ENCODE measurements at places on chromosomes 2 and 18.

- no peak for DNase-seq
These were observed 5.8 kb downstream of the ITGA6 start for GRCh38 chr2:172433144-172433543.

GRCh38 chr2:136246086-136246669, 128.2 kb upstream of the CXCR4 start:
- peak; percentile 82 for DNase-seq

DNA sequence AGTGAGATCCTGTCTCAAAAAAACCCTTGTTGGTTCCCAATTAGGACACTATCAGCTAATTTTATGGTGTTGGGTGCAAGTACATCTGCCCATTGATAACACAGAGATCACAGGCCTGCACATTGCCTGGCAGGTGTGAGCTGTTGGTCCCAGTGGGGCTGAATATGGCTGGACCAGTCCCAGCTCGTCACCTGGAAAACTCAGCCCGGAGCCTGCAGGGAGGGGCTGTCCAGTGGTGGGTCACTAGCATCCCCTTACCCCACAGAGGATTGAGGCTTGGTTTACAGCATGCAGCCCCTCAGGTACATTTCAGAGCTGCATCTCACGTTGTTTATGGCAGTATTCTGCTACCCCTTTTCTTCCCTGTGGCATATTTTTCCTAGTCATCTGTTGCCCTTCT, 40.8 kb upstream of the CHMP1B start:
- no peak for DNase-seq

DNA sequence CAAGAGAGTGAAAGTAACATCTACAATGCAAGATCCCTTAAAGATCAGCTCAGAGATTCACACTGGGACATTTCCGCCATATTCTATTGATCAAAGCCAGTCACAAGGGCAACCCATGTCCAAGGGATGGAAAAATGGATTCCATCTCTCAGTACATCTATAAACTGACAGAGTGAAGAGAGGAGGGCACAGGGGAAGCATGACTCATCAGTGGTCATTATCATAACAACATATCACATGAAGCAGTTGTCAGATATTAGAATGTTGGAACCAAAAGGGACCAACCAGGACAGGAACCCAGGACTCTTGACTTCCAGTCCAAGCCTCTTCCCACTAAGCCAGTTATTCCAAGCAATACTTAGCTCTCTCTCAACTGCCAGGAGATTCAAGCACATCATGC, 54.9 kb upstream of the IGFBP2 start:
- no peak for DNase-seq

DNA sequence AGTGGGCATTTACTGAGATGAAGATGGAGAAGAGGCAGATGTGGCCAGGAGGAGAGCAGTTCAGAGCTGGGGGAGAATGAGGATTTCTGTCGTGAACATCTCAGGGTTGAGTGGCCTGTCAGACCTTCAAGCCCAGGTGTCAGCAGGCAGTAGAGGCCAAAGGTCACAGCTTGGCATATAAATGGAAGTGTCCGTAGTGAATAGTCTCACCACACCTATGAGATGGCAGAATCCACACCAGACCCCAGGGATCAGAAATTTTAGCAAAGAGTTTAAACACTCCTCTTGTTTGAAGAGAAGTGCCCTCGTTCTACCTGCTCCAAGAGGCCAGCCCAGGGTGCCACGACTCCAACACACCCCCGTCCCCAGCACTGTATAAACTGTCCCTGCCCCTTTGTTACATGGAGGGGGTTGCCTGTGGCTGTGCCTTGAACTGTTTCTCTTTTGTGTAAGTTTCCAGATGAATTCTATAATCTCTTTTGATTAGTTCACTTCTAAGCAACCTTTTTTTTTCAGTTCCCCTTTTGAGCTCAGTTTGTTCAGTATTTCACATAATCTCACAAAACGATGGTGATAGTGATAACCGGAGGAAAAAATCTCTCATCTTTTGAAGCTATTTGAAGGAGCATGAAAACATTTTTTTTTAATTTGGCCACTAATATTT, 69.0 kb upstream of the TTC39C start:
- DNase-seq: no peak

GRCh38 chr2:43084699-43085091, 141.7 kb downstream of the ZFP36L2 start:
- no peak for DNase-seq

- DNase-seq: no peak
These were observed 296.8 kb upstream of the SPRED2 start for GRCh38 chr2:65729246-65729645.

DNA sequence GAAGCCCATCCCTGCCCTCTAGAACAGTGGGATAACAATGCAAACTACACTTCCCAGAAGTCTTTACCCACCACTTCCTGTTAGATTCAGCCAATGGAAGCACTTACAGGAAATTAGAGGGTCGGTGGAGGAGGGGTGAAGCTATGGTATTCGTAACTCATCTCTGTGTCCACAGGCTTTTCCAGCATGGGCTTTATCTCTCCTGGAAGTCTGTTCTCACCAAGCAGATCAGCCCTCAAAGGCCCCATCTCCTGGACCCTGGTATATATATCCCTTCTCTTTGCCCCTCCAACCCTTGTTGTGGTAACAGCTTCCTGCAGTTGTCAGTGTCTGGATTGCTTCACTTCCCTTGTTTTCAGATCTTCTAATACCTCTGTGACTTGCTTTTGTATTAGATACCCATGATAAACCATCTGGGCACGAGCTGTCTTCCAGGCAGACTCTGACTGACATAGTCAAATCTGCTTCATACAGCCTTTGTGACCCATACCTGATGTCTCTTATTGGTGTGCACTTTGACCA, 475.0 kb upstream of the POU3F3 start:
- peak; percentile 22 for DNase-seq

DNA sequence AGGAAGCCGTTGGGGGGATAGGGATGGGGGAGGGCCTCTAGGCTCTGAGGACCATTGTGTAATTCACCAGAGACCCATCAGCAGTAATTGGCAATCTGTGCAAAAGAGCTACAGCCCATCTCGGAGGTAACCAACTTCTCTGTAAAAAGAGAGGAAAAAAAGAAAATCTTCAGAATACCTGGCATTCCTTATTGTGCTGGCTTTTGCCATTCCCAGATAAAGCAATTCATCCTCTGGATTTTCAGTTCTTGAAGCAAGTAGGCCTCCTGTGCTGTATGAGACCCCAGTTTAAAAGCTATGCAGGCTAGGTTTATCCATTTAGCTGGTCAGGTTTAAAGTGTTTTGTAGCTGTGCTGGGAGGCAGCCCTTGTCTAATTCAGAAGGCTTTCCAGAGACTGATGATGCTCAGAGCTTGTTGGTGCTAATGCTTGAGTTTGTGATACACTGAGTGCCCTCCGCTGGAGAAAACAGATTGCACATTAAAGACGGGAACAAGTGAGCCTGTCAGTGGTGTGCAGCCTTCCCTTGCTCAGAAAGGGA, at the start of gene LRRTM4:
TSS of gene LRRTM4 (minus strand) at position 446 of the 540 bp plus-strand sequence.
- DNase-seq: no peak

Data from inflammatory macrophage treated with lipopolysaccharide for 4 hours (primary cell).